ENCODE measurements at places on chromosomes 1 and 21.

GRCh38 chr1:162357681-162358266 lies 18.9 kb downstream of the SPATA46 start:
- DNase-seq = peak; percentile 29

GRCh38 chr1:53163291-53163768 lies 20.9 kb upstream of the SLC1A7 start:
- DNase-seq = no peak

- no peak for DNase-seq
These were observed 13.6 kb downstream of the TUFT1 start for GRCh38 chr1:151553659-151554058.

DNA sequence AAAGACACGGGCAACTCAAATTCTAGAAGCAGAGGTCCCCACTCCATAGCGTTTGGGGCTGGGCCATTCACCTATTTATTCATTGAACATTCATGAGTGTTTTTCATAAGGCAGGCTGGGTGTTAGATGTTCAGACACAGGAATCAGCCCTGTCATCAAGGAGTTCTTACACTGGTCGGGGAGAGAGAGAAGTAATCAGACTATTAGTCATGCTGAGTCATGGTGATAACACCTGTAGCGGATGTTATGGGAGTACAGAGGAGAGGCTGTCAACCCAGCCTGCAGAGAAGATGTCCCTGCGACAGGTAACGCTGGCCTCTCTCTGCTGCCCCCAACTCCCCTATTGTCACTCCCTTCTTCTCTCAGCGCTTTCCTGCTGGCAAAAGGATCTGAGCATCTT lies 17.2 kb downstream of the LY9 start:
- DNase-seq = no peak

- no peak for DNase-seq
These were observed 11.9 kb downstream of the RPS6KA1 start for GRCh38 chr1:26541431-26541815.

DNA sequence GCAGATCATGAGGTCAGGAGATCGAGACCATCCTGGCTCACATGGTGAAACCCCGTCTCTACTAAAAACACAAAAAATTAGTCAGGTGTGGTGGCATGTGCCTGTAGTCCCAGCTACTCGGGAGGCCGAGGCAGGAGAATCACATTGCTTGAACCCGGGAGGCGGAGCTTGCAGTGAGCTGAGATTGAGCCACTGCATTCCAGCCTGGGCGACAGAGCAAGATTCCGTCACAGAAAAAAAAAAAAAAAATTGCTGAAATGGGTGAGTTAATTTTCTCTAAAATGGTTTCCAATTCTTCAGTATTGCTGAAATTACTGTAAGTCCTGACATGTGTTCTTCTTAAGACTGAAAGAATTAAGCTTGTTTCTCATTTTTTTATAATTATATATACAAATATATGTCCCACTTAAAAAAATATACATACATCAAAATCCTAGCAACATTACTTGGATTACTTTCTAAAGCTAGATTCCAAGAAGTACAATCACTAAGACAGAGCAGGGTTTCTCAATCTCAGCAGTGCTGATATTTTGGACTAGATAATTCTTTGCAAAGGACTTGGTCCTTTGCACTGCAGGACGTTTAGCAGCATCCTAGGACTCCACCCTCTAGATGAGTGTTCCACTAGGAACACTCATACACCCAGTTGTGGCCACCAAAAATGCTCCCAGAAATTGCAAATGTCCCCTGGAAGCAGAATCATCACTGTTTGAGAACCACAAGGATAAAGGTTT lies 24.8 kb downstream of the ZNHIT6 start:
- DNase-seq = no peak

GRCh38 chr21:44742418-44743153 lies 31.2 kb upstream of the TSPEAR start:
- DNase-seq = peak; percentile 54

DNA sequence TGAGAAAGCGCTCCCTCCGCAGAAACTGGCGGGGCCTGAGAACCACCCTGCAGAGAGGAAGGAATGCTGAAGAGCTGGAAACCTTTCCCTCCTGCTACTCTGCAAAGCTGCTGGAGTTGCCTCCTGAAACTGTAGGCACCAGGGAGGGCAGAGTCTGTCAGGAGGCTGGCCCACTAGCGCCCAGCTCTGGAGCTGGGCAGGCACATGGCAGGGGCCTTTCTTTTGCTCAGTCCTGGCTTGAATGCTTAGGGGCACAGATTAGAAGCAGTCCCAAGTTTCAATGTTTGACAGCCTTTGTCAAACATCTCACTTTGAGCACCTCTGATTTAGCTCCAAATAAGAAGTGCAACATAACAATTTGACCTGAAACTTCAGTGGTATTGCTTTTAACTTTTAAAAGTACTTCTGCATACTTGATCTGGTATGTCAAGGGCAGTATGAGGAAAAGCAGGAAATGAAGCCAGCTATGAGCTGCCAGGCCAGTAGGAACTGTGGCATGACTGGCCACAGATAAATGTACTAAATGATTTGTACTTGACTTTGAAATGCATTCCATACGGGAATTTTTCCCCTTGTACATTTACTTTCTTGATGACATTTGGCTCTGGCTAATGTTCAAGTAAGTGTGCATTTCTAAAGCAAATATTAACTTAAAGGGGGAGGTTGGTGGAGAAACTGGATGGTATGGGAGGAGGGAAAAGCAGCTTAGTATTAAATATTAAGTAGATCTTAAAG lies 7.2 kb downstream of the C1orf116 start:
- DNase-seq = no peak

GRCh38 chr1:16122916-16123315 lies 33.0 kb downstream of the EPHA2 start:
- DNase-seq = no peak

DNA sequence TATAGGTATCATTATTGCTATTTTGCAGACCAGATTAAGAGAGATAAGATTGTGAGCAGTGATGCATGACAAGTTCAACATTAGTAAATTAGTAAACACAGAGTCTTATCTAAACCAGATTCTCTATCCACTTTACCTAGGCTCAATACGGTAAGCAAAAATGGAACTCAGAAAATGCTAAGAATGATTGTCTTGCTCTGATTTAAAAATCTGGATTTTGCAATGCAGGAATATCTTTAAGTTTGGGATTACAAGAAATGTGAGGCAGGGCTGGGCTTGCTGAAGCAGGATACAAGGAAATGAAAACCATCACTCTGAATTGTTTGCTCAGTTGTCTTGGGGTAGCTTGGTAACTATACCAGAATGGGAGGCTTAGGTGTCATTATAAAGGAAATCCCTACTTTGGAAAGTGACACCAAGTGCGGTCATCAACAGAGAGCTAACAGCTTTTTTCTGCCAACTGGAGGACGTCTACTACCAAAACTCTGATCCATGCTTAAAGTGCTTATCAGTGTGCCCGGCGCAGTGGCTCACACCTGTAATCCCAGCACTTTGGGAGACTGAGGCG lies 332.7 kb upstream of the RUNX1 start:
- no peak for DNase-seq

GRCh38 chr1:25912076-25912831 lies 6.0 kb upstream of the STMN1 start:
- no peak for DNase-seq

DNA sequence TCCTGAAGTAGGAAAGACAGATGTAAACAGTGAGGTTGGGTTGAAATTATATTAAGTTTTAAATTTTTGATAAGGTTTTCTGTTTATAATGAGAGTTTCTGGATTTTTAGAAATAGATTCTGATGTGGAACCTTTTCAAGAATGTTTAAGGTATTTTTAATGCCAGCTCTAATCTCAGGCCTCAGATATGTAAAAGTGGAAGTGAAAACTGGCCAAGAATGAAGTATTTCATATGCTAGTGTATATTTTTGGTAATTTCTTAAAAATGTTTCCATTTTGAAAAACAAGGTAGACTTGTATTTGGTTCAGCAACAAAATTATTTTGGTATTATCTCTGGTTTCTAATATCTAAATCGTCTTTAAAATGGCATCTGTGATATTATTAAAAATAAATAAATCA lies 14.4 kb downstream of the IFNAR1 start:
- no peak for DNase-seq

DNA sequence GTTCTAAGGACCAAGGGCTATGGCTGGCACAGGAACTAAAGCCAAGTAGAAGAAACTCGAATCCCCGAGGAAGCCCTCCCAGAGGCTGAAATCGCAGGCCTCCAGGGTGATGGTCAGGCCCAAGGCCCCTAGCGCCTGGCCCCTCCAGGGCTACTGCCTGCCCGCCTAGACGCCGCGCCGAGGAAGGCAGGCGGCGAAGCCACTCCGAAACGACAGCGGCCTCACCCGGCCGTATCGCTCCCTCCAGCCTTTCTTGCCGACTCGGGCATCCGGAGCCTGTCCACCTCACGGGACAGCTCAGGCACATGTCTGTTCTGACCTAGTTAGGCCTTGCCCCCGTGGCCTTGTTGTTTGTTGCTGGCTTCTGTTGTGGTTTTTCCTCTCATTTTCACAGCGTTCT lies 9.7 kb upstream of the LHX8 start:
- no peak for DNase-seq

DNA sequence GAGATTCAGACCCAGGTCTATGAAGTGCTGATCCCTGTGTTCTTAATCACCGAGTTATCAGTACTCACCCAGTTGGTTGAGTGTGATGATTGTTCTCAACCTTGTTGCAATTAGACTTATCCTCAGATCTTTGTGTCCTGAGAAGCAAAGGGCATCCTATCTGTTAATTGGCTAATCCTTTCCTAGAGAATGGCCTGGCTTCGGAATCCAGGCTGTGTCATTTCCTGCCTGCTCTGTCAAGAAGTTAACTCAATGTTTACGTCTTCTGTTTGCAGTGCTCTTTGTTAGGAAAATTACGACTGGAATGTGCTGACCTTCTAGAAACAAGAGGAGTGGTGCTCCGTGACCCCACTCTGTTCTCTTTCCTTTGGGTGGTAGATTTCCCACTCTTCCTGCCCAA lies 14.7 kb downstream of the GAS5 start:
- DNase-seq = no peak

- no peak for DNase-seq
These were observed 363.1 kb downstream of the PLPP3 start for GRCh38 chr1:56216218-56216617.

DNA sequence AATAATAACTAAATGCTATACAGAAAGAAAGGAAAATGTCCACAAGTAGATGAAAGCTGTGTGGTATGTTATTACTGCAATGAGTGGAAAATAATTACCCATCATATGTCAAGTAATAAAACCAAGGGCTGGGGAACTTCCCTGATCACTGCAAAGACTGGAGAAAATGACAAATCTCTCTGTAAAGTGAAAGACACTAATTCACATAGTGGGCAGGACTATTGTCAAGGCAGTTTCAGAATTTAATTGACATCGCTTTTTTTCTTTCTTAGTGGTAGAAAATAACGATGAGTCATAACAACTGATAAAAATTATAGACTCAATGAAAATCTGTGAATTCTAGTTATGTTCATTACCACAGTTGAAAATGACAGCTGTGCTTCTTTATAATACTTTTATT lies 153.7 kb upstream of the ST6GALNAC5 start:
- DNase-seq = no peak

GRCh38 chr1:201508809-201509208 lies 1.9 kb upstream of the CSRP1 start:
- no peak for DNase-seq

GRCh38 chr1:57789936-57790335 lies 366.1 kb upstream of the DAB1 start:
- DNase-seq = no peak

GRCh38 chr1:78833491-78833890 lies 173.0 kb downstream of the ADGRL4 start:
- DNase-seq = no peak

DNA sequence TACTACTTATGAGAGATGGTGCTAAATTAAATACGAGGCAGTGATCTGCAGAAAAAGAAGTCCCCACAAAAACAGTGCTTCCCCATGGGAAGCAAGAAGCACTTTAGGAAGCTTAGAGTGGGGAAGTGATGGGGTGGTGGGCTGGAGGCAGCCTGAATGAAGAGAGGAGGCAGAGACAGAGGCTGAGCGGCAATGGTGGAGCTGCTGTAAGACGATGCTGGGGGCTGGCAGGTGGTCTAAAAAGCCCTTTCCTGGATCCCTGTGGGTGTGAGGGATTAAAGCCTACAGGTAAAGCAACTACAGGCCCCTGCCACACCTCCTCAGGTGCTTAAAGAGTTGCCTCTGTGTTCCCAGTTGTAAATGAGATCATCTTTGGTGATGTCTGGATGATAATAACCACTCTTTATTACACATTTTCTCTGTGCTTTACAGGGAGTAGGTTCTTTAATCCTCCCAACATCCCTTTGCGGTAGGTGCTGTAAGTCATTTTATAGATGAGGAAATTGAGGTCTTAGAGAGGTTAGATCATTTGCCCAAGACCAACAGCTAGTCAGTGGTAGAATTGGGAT lies 39.2 kb downstream of the CNN3 start:
- DNase-seq = no peak

DNA sequence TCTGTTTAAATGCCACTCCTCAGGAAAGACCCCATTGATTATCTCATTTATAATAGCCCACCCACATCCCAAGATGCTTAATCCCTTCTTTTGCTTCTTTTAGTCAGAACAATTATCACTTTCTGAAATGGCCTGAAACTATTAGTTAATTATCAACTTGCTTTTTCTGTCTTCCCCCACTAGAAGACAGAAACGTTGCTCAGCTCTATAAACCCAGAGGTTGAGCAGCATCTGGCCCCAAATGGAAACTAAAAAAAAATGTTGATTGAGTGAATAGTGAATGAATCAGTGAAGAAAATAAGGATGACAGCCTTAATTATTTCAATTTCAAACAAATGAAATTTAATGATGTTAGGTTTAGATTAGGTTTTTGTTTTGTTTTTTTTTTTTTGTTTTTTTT lies 38.2 kb upstream of the PIGC start:
- DNase-seq = no peak

DNA sequence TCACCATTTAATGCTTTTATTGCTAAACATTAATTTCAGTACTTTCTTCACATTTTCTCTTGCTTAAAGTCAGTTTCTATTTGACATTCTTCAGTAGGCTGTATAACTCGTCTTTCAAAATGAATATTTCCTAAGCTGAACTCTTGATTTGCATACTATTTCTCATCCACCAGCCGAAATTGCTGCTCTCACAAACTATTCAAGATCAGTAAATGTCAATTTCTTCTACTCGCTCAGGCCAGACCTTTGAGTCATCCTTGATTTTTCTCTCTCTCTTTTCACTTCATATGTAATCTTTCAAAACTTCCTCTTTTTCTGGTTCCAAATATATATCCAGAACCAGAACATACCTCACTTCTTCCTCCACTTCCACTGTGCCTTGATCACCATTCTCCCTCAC lies 990.0 kb downstream of the KCNT2 start:
- DNase-seq = no peak

DNA sequence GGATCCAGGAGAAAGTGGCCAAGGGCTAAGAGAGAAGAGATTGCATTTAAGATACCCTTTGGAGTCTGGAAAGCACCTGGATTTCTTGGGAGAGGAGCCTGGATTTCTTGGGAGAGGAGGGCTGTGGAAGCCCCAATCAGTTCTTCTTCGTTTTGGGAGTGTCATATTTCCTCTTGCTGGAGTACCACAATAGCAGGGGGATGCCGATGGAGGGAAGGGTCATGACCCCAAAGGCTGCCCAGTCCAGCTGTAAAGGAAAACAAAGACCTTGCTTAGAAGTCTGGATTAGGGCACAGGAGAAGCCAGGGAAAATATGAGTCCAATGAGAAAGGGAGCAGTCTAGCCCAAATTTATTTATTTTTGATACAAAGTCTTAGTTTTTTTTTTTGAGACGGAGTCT lies 11.3 kb downstream of the SSR2 start:
- DNase-seq = no peak

- no peak for DNase-seq
These were observed 2.2 kb upstream of the FHAD1 start for GRCh38 chr1:15244813-15245212.

Measured in NCI-H748 treated with DMSO at 0.1 percent for 48 hours (cell line).